ENCODE measurements at places on chromosomes 5 and 9.

DNA sequence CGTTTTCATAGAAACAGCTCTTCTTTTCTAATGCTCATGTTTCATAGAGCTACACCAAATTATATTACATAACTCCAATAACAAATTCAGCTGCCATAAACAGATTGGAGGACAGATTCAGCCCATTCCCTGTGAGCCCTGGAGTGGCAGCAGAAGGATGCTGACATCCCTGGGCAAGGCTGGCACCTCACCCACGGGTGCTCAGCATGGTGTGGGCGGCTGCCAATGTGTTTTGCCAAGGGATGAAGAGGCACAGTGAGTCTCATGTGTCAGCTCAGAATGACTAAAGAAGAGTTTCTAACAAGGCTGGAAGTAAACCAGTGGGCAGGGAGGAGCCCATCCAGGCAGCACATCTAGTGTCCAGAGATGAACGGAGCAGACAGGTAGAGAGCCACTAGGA, 127.1 kb upstream of the ICE1 start:
- DNase-seq: no peak

DNA sequence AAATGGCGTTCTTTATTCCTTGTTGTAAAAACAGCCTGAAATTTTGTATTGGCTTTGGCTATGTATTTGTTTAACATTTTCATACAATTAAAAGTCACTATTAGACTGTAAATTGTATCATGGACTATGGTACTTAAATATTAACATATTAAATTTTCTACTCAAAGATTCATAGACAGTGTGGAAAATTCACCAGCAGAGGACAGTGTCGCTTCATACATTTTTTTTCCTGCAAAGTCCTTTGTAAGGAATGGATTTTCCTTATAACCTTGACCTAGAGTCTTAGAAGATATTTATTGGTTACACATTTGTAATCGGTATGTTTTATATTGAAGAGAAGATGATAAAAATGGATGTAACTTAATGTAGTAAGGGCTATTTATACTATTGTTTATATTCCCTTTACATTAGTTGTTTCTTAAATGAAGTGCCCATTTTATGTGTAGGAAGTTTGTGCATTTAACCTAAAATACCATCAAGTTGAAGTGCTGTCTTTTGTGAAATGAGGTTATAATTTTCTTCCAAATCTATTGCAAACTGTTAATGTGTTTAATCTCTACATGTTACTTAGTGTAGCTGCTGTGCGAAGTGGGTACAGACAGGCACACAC, 150.1 kb downstream of the KDM4C start:
- no peak for DNase-seq

- peak; percentile 55 for DNase-seq
These were observed 409.5 kb downstream of the MAT2B start for GRCh38 chr5:163914910-163915309.

DNA sequence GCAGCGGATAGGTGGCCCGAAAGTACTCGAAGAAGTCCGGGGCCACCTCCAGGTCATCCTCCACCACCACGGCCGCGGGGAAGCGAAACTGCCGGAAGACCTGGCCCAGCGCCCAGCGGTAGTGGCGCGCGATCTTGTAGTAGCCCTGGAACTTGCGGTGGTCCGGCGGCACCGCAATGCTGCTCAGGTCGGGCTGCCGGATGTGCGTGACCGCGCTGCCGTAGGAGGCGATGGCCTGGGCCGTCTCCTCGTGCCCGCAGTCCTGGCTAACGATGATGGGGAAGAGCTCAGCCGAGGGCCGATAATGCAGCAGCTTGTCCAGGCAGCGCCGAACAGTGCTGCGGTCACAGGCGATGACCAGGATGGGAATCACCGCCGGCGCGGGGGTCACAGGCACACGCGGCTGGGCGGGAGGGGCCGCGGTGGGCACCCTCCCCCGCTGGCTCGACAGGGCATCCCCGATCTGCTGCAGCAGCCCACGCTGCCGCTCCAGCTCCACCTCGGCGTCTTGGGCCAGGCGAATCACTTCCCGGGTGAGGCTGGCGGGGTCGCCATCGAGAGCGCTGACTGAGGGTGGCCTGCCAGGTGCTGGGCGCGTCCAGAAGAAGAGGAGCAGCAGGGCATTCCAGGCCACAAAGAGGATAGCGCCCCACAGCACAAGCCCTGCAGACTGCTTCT, 10.2 kb downstream of the MGAT1 start:
- DNase-seq: no peak

GRCh38 chr9:71604197-71605063, 163.9 kb downstream of the CEMIP2 start:
- DNase-seq: peak; percentile 45

GRCh38 chr5:1522601-1523479, 920 bp downstream of the LPCAT1 start:
- DNase-seq: no peak

- DNase-seq: no peak
These were observed 71.5 kb downstream of the NIPBL start for GRCh38 chr5:36948041-36948440.

DNA sequence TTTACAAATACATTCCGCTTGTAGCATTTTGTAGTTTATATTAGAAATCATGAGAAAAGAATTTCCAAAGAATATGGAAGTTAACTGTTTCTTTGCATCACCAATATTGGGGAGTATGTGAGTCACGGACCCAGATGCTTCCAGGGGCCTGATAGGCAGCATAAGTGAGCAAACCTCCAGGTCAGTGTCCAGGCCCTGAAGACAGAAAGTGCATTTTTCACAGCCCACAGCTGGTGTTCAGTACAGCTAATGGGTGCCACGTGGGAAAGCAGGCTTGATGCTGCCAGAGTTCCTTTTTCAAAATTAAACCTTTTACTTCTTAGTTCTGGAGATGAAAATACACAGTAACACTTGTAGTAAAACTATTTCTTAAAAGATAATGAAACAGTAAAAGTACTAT, 454.4 kb upstream of the ACTBL2 start:
- no peak for DNase-seq

- no peak for DNase-seq
These were observed 117.8 kb upstream of the SARDH start for GRCh38 chr9:133855802-133856521.

DNA sequence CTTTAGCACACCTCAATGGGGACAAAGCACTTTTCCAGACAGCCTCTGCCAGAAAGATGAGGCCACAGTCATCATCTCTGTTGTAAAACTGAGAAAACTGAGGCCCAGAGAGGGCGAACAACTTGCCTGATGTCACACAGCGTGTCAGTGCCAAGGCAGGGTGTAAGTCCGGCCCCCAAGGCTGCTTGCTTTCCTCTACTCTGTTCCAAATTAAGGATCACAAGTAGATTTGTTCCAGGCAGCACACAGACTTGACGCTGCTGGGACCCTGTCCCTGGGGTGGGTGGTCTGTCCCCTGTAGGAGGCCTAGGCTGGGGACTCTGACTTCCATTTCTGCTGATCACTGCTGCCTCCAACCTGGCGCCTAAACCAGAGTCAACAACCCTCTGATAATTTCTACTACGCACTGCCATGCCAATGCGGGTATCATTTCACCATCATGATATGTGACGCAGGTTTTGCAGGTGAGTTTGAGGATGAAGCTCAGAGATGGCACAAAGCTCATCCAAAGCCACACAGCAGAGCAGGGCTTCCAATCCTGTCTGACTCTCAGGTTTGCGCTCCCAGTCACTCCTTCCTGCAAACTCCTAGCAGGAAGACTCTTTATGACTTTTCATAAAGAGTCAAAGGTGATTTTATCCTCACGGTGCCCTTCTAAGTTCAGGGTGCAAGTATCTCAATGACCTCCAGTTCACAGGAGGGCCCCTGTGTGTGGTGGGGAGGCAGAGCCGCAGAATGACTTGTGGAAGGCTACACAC, 13.5 kb upstream of the RALGDS start:
- no peak for DNase-seq

DNA sequence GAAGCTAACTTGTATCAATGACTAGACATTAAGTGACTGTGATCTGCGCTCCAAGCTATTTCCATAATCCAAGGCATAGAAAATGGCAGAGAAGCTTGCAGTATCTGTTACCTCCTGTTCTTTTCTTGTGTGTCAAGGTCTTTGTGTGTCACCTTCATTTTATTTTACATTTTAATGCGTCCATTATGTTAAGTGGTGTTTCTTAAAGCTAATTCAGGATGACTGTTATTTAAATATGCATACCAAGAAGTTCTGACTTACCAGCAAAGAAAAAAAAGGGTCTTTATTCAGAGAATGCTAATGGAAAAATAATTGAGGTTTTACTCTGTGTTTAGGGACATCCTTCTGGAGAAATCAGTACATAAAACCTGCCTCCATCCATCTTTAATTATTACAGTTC, 52.3 kb downstream of the STK32A start:
- no peak for DNase-seq

GRCh38 chr5:175381130-175381529, 62.9 kb downstream of the DRD1 start:
- DNase-seq: no peak

- no peak for DNase-seq
These were observed 424.3 kb upstream of the DMAC1 start for GRCh38 chr9:8223861-8224260.

DNA sequence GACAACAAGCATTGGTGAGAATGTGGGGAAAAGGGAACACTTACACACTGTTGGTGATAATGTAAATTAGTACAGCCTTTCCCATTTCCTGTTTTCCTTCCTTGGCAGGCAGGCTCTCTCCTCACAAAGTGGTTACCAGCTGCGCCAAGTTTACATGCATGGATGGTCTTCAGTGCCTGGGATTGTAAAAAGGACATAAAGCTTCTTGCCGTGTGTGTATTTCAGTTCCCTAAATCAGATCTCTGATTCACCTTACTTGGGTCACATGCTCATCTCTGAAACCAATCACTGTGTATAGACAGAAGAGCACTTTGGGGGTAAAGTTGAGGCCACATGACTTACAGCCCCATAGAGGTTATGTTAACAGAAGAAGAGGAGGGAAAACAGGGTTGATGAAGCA, 92.8 kb downstream of the CAVIN4 start:
- DNase-seq: no peak

GRCh38 chr5:88732181-88732633, 150.8 kb downstream of the MEF2C start:
- peak; percentile 73 for DNase-seq

DNA sequence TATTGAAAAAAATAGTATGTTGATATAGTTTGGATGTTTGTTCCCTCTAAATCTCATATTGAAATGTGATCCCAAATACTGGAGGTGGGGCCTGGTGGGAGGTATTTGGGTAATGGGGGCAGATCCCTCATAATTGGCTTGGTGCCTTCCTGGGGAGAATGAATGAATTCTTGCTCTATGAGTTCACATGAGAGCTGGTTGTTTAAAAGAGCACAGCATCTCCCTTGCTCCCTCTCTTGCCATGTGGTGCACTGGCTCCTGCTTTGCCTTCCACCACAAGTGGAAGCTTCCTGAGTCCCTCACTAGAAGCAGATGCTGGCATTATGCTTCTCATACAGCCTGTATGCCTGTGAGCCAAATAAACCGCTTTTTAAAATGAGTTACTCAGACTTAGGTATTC, 154.8 kb downstream of the ADAMTS6 start:
- DNase-seq: no peak

DNA sequence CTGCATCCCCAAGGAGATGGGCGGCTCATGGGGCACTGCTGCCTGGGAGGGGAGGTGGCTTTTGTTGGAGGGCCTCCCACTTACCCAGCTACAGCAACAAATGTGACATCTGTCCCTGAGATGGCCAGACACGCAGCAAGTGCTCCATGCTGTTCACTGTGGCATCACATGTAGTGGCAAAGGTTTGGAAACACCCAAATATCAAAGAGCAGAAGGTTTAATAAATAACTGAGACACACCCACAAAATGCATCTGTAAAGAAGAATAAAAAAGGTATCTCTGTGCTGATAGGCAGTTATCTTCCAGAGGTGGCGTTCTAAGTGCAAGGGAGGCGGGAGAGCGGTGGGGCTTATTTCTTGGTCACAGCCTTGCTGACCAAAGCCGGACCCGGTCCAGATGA, 23.3 kb upstream of the CLPTM1L start:
- DNase-seq: no peak

DNA sequence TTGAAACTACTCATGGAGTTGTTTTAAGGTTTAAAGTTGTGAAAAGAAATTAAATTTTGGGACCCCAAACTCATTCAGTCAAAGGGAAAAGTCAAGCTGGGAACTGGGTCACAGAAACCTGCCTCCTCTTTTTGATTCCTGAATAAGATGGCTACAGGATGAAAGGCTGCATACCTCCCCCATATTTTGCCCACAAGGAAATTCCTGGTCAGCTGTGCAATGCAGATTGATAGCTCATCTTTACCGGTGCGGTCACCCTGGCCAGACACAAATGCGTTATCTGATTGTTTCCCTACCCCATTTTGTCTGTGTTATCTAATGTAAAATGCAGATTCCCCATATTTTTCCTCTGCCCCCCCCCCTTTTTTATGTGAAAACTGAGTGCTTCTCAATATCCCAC, 1.3 kb downstream of the HAVCR2 start:
- DNase-seq: no peak

GRCh38 chr5:127550652-127551409, 33.4 kb downstream of the PRRC1 start:
- DNase-seq: no peak

DNA sequence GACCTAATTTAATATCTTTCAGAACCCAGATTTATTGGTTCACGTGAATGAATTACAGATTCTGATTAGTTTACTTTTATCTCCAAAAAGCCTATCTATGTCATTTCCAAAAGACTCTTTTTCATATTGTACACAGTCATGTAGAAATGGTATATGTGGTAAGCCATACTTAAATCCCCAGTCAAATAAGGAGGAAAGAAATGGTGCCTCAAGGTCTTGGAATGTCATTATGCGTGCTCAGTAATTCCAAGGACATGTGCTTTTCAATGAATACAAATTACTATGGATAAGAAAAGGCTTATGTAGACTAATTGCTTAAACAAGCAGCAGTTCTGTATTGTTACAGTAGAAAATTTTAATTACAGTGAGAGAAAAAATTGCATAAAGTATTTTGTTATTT, 64.1 kb upstream of the TYRP1 start:
- DNase-seq: no peak

DNA sequence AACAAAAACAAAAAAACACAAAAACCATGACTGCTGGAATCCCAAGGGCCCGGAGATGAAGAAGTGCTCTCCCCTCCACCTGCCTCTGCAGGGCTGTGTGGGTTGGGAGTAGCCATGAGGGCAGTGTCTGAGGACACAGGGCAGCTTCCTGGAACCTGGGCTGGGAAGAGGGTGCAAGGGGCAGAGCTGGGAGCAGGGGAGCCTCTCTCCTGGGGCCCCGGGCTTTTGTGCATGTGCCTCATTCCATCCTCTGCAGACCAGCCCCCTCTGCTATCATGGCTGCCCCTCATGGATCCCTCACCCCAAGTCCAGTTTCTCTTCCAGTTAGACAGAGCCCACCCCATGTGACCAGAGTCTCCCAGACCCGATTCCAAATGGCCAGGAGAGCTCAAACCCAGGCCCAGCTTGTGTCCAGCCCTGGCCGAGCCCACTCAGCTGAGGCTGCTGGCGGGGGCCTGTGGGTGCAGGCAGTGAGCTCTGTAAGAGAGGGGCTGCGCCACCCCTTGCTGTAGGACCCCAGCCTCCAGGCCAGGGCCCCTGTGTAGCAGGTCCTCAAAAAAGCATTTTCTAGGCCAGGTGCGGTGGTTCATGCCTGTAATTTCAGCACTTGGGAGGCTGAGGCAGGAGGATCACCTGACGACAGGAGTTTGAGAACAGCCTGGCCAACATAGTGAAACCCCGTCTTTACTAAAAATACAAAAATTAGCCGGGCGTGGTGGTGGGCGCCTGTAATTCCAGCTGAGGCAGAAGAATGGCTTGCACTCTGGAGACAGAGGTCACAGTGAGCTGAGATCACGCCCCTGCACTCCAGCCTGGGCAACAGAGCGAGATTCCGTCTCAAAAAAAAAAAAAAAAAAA, 44.5 kb downstream of the PLPP7 start:
- no peak for DNase-seq

GRCh38 chr5:136276946-136277345, 84.0 kb upstream of the SMIM32 start:
- DNase-seq: no peak

GRCh38 chr5:10338686-10339057, 14.8 kb upstream of the MARCHF6 start:
- DNase-seq: no peak
